ENCODE measurements at places on chromosomes 12 and 14.
A peak's percentile ranks its signal among the peaks of the same experiment; 100 is the strongest.

GRCh38 chr12:111274777-111275176 lies 94.1 kb downstream of the PHETA1 start:
- DNase-seq: no peak

DNA sequence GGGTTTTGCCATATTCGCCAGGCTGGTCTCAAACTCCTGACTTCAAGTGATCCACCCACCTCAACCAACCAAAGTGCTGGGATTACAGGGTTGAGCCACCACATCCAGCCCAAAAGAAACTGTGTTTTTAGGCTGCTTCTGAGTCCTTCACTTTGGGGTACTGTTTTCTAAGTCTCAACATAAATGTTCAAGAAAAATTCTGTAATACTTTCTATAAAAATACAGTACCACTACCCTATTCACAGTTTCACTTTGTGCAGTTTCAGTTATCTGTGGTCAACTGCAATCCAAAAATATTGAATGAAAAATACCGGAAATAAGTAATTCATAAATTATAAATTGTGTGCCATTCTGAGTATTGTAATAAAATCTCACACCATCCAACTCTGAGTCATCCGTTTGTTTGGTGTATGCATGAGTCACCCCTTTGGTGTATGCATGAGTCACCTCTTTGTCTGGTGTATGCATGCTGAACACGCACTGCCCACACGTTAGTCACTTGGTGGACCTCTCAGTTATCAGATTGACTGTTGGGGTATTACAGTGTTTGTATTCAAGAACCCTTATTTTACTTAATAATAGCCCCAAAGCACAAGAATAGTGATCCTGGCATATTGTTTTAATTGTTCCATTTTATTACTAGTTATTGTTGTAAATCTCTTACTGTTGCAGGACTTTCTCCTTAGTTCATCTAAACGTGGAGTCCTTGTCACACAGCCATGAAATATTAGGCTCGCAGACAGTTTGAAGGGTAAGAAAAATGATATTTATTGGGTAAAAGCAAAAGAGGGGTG lies 190.2 kb downstream of the FSCB start:
- no peak for DNase-seq

DNA sequence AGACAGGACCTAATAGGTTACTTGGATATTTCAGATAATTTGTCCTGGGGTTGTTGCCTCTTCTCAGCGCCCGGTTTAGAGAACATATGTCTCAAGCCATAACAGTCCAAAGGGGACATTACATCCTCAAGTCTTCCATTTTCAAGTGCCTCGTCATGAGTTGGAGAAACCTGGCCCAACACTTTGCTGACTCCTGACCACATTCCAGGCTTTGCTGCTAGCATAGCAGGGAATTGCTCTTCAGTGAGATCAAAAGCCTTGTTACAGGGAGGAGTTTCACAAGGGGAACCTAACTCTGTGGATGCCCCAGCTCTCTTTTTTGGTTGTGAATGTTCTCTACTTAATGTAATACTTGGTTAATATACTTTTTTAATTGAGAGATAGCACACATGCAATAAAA lies 8.2 kb upstream of the MMP19 start:
- DNase-seq: no peak

DNA sequence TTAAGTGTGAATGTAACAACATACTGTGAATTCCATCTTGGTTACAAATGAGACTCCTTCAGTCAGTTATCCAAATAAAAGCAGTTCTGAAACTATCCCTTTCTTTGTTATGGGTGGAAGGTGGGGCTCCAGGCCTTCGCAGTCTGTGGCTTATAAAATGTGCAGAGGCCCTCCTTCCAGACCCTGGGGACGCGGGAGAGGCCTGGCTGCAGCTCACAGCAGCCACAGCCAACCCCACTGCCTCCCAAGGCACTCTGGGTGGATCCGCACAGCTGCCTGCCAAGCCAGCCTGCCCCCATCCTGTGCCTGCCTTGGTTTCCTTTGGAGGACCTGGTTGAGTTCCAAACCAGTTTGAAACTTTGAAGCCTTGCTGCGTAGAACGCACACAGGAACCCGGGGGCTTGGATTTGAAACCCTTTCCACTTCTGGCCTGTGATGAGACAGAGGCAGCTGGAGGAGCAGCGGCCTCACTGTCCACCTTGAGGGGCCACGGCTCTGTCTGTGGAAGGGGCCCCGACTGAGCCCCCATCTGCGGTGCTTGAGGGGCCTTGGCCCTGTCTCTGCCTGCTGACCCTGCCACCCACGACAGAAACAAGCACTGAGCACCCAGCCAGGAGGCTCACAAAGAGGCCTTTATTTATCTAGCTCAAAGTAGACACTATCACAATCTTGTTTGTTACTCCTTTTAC lies 30.4 kb downstream of the CCNK start:
- DNase-seq: no peak

DNA sequence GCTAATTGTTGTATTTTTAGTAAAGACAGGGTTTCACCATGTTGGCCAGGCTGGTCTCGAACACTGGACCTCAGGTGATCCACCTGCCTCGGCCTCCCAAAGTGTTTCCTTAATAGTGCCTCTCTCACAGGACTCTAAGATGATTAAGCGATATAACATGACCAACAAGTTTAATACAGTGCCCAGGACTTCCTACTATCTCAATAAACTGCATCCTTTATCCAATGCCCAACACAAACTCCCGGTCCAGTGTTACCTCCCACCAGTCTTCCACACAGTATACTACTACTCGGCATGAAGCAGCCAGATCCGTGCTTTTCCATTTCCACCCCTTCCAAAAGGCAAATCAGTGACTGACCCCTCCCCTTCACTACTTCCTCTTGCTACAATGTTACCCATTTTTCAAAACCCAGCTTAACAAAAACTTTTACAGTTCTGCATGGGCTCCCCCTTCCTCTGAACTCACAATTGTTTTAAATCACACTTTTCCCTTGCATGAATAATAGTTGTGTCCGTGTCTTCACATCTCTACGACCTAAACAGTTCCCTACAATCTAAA lies 900 bp downstream of the NOP2 start:
- DNase-seq: no peak

DNA sequence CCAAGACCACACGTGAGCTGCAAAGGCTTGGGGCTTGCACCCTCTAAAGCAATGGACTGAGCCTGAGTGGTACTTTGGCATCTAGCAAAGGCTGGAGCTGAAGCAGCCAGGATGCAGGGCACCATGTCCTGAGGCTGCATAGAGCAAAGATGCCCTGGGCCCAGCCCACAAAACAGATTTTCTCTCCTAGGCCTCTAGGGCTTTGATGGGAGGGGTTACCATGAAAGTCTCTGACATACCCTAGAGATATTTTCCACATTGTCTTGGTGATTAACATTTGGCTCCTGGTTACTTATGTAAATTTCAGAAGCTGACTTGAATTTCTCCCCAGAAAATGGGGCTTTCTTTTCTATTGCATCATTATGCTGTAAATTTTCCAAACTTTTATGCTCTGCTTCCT lies 438.3 kb downstream of the SLC16A7 start:
- no peak for DNase-seq

- DNase-seq: no peak
Measured at GRCh38 chr12:5032821-5033220, 10.9 kb upstream of the KCNA5 start.

DNA sequence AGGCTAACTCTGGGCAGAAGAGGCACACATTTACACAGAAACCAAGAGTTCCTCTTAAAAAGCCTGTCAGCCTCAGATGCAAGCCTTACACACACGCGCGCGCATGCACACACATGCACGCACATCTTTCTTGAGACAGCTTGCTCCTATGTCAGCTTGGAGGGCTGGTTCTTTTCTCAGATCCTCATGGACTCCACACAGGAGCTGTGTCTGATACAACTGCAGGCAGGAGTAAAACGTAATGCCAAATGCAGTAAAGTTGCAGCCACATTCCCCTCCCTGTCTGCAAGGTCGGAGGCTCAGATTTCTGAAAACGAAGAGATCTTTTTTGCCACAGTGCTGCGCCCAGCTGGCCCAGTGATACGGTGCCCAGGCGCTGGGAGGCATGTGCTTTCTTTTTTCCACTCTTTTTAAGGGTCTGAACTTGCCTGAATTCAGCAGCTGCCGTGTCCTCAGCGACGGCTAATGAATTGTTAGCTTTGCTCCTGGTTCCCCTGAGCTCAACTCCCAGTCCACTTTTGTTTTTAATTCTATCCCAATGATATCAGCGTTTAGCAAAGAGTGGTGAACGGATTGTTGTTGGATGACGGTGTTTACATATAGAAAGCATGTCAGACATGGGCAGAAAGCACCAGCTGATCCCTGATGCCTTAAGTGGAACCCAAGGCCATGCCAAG lies 72.9 kb upstream of the FOXN3 start:
- no peak for DNase-seq

DNA sequence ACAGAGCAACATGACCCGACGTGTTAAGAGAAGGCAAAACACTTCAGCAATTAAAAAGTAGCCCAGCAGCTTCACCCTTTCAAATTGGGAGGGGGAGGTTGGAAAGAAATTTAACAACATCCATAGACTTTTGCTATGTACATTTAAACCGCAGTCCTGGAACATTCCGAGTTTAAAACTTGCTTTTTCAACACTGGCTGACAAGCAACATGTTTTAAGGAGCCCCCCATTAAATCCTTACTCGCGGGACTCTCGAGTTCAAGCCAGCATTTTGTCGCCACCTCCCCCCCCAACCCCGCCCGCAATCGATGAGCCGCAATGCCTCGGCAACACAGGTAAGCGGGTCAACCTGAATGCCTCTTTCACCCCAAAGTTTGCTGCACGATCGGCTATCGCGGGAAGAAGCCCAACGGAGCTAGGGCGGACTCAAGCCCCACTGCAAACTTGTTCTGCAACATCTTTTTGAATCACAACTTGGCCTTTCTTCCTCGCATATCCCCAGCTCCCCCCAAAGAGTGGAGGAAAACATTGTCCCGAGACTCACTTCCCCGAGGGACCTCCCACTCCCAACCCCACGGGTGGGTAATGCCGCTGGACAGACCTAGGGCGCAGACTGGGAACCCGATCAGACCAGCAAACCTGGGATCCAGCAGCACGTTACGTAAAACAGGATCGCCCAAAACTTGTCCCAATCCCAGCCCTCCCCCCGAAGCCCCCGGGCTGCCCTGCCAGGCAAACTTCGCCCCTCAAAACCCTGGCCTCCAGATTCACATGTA lies 777 bp downstream of the ZFP36L1 start:
- DNase-seq: no peak

GRCh38 chr14:80504781-80505180 lies 293.5 kb upstream of the DIO2 start:
- no peak for DNase-seq

DNA sequence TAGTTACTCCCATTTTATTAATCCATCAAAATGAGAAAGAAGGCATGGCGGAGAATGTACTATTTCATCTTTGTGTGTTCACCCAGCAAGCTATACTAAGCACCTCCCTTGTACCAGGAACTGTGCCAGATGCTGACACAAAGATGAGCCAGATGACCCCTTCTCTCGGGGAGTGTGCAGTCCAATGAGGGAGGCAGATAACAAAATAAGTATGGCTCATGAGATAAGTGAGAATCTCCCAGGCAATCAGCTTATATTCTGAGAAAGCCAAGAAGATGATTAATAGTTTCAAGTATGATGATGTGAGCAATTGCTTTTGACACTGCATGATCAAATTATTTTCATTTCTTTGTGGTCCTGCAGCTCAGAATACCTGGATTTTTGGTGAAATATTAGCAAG lies 1.3 kb upstream of the TMEM233 start:
- no peak for DNase-seq

- peak; percentile 70 for DNase-seq
Measured at GRCh38 chr12:75334384-75335030, at the start of gene GLIPR1L1. Gene GLIPR1L1 (plus strand): TSS chr12:75334670. CDS start chr12:75334729, 59 bp downstream.

GRCh38 chr14:85752175-85752574 lies 222.2 kb downstream of the FLRT2 start:
- no peak for DNase-seq

- no peak for DNase-seq
Measured at GRCh38 chr14:69711881-69712560, 54.9 kb upstream of the SRSF5 start.

DNA sequence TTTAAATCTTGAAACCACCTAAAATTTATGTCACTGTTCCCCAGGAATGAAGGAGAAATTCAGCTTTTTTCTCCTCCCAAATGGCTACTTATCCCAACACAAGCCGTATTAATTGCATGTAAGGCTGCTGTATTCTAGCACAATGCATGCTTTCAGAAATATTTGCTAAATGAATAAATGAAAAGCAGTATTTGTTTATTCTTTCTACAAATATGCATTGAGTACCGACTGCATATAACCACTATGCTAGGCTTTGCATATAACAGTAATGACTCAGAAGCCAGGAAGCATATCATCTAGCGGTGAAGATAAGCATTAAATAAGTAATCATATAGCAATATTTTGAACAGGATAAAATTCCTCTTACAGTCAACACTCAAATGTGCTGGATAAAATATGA lies 5.7 kb upstream of the LRR1 start:
- DNase-seq: no peak

- no peak for DNase-seq
Measured at GRCh38 chr14:103023881-103024473, 33.4 kb downstream of the CDC42BPB start.

DNA sequence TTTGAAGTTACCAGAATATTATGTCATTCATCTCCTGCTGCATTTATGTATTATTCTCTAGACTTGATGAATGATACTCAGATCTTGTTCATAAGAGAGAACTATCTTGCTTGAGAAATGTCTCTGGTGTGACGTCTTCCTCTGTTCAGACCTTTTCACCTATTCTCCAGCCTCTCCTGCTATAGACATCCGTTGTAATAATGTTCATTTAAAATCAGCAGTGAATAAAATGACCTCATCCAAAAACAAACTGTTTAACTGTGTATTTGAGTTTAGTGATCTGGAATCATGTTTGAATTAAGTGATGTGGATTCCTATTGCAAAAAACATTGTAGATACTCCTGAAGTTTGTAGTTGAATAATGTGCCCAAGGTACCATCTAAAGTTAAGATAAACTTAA lies 487.1 kb downstream of the PCNX1 start:
- DNase-seq: no peak

DNA sequence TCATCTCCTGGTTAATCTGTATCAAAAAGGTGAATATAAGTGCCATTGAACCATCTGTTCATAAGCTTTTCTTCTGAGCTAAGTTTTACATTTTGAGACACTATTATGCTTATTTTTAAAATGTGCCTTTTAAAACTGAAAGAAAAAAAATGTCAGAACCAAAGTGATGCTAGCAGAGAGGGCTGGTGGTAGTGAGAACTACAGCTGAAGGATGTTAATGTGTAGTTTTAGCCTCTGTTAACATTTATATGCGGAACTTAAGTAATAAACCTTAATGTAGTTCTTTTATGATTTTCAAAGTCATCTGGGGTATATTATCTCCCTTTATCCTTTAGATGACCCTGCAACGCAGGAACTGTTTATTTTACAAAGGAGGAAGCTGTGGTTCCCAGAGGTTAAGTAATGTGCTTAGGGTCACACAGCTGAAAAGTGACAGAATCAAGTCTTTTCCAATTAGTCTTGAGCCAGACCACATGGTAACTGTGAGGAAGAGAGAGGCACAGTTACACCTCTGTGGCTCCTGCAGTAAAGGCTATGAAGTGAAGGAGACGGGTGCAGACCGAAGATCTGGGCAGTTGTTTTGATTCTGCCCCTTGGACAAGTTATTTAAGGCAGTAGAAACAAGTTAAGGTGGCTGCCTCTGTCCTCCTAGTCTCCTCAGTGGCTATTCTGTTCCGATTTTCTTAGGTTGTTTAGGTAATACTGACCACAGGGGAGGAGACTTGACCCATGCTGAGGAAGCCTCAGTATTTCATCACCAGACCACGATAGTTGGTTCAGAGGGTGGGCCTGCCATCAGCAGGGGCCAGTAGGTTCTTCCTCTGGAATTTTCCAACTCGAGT lies 23.9 kb downstream of the GNG2 start:
- no peak for DNase-seq

All from stimulated activated CD4-positive, alpha-beta T cell treated with anti-CD3 and anti-CD28 coated beads, TNF-alpha, amount 100 ng/mL, for 4 hours (primary cell).